ENCODE measurements at places on chromosomes 7 and 10.
A peak's percentile ranks its signal among the peaks of the same experiment; 100 is the strongest.

DNA sequence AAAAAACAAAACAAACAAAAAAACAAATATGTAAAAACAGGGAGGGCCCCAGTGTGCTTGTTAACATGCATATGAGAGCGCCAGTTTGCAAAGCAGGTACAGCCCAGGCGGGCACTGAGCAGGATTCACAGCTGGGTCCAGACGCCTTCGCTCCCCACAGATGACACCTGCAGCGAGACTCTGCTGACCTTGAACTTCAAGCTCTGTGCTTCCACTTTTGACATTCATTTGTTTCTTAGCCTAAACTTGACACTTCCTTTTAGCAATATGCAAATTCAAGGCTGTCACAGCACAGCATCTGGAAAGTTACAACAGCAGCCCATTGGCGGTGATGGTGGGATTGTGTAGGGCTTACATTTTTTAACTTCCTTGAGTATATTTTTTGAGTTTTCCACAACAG, 88.8 kb upstream of the TNS3 start:
- DNase-seq, result no peak

GRCh38 chr7:49396229-49396628, 377.2 kb upstream of the VWC2 start:
- no peak for DNase-seq

GRCh38 chr10:126997801-126998590, 92.8 kb downstream of the DOCK1 start:
- DNase-seq, result no peak

DNA sequence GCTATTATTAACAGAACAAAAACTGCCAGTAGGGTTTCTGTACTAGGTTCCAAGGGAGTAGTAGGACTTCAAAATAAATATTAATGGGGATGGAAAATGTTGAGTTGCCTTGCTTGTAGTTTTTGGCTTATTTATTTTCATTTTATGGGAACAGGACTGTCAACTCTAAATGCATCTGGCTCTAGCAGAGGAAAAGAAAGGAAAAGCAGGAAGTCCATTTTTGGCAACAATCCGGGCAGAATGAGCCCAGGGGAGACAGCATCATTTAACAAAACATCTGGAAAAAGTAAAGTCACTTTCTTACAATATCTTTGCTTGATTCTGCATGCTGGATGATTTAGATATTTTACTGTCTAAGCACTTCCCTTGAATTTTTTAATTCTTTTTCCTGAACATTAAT, 69.4 kb downstream of the NOC3L start:
- no peak for DNase-seq

GRCh38 chr10:112434988-112435619, 11.6 kb downstream of the ZDHHC6 start:
- DNase-seq, result no peak

DNA sequence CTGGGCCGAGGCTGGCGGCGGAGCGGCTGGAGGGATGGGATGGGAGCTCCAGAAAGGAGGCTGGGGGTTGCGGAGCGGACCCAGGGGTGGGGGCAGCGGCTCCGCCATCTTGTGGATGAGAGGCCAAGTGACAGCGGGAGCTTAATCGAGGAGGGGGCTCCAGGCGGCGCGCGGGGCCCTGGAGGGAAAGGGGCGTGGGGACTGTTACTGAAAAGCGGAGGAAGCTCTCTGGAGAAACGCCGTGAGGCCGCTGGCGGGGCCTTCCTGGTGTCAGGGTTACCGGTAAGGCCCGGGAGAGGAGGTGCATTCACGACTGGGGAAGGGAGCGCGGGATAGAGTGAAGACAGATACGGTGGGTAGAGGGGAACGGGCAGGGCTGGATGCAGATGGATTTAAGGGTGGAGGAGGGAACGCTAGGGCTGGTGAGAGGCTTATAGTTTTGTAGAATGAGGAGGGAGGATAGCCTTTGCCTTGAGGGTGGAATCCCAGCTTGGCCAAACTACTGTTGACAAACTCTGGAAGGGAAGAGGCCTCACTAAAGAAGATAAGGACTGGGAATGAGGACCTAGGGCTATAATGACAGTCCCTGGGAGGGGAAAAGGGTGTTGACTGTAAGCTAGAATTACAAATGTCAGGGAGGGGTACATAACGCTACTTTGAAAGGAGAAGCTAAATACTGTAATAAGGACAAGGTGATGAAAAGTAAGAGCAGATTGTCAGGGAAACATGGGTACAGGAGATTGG, 535 bp downstream of the BTRC start:
- peak; percentile 5 for DNase-seq

- DNase-seq, result no peak
Observed at GRCh38 chr7:140625908-140626868, 14.4 kb downstream of the DENND2A start.

- no peak for DNase-seq
Observed at GRCh38 chr7:2114052-2114451, 118.7 kb downstream of the MAD1L1 start.

GRCh38 chr10:68155615-68156210, 46.4 kb downstream of the MYPN start:
- DNase-seq, result no peak

GRCh38 chr7:156903232-156903909, 10.4 kb upstream of the LMBR1 start:
- DNase-seq, result no peak

- no peak for DNase-seq
Observed at GRCh38 chr10:4567637-4568036, 258.4 kb upstream of the AKR1E2 start.

GRCh38 chr7:86929293-86930109, 130.0 kb downstream of the ELAPOR2 start:
- no peak for DNase-seq

- DNase-seq, result no peak
Observed at GRCh38 chr10:78274491-78274890, 240.8 kb downstream of the RPS24 start.

DNA sequence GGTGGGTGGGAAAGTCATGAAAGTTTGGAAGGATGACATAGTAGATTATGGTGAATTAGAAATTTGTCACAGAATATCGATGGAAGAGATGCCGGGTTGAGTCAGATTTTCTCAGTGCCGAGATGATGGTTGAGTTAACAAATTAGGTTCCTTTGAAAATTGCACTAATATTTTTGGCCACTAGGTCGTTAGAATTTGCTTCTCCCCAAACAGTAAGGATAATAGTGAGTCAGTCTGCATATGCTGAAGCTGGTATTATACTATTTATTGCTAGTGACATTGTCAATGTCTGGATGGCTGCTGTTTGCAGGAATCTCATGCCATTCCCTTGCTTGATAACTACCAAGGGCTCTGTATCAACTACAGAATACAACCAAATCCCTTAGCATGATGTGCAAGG, 37.7 kb upstream of the MINDY3 start:
- DNase-seq, result no peak

DNA sequence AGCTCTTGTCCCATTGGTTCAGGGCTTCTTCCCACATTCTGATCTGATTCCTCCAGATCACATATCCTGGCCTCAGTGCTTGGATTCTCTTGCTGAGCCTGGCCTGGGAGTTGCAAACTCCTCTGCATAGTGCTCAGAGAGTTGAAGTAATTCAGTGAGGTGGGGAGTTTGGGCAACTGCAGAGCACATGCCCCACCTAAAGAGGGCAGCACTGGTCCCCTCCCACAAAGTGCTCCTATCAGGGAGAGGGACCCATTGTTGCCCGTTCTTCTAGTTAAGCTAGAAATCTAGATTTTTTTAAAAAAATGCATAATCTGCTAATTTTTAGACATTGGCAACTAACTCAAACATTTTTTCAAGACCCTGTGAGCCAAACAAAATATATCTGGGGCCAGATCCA, 45.1 kb downstream of the CHN2 start:
- no peak for DNase-seq

- DNase-seq, result no peak
Observed at GRCh38 chr10:130013335-130014262, 49.5 kb upstream of the EBF3 start.

- no peak for DNase-seq
Observed at GRCh38 chr7:157358041-157358752, 21.4 kb downstream of the DNAJB6 start.

DNA sequence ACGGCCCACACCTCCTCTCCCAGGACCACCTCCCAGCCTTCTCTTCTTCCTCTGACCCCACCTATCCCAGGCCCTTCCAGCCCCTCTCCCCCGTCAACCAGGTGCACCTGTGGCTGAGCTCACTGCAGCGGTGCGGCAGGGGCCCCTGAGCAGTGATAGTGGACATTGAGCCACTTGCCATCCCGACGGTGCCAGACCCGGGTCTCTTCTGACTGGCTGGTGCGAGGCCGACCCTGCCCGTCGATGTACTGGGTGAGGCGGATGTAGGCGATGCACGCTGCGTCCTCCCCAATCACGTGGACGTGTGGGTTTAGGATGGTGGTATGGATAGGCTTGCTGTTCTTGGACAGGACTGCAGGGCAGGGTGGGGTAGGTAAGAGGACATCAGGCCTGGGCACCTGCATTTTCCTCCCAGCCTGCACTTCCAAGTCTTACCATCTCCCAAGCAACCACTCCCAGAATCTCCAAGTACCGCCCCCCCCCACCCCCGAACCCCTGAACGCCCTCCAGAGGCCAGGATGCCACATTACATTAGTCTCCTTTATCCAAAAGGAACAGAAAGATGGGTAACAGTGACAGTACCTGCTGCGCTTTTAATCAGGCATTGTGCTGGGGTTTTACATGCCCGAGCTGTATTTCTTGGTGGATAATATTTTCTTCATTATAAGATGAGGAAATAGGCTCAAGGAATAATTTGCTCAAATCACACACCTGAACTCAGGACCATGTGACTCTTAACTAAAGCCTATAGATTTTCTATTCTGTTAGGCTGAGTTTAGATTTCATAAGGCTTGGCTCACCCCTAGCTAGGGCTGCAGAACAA, 3.7 kb upstream of the NDST2 start:
- DNase-seq, result no peak

GRCh38 chr10:92413519-92413918, 122.6 kb downstream of the MARCHF5 start:
- DNase-seq, result no peak

GRCh38 chr7:32929430-32930143, 27.7 kb upstream of the FKBP9 start:
- DNase-seq, result no peak

- no peak for DNase-seq
Observed at GRCh38 chr7:2231992-2232765, 566 bp downstream of the MAD1L1 start.

GRCh38 chr10:57218382-57218781, 857.3 kb upstream of the ZWINT start:
- no peak for DNase-seq

DNA sequence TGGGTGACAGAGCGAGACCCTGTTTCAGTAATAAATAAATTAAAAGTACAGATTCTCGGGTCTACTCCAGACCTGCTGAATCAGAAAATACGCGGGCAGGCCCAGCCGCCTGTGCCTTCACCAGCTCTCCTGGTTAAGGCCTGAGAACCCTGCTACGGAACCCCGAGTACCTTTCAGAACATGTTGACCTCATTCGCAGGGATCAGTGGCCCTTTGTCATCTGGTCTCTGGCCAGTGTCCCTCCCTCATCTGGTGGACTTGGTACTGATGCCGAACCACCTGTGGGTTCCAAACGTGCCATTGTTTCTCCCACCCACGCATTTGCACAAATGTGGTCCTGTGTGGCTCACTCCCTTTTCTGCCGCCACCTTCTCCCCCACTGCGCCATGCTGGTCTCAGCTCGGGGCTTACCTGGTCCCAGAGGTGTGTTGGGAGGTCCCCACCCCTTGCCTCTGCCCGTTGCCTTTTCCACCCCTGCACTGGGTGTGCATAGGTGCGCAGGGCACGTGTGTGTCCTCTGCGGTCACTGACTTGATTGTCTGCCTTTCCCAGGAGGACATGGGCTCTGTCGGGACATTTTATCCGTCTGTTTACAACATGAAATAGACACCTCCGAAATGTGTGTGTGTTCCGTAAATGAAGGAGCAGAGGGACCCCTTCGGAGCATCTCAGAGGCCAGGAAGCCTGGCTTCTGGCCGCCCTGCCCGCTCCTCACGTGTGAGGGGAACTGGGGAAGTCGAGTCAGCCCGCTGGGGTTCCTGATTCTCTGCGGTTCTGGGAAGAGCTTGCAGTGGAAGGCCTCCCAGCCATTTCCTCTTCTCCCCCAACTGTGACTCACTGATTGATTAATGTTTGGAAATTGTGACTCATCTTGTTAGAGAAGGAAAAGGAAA, 135.2 kb downstream of the CUX1 start:
- DNase-seq, result no peak

DNA sequence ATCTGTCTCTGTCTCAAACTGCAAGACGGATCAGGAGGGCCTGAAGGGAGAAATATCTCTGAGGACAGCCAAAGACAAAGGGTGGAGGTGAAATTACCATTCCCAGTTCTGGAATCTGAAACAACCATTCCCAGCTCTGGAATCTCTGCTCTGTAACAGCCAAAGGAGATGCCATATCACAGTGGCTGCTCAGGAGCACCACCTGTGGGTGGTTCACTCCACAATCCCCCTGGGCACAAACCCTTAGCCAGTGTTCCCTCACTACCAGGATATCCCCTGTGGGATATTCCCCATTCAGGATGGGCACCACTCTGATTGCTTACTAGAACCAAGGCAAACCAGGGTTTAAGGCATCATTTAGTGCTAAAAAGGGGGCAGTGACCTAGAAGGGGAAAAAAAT, 199.0 kb downstream of the HTR7 start:
- no peak for DNase-seq

DNA sequence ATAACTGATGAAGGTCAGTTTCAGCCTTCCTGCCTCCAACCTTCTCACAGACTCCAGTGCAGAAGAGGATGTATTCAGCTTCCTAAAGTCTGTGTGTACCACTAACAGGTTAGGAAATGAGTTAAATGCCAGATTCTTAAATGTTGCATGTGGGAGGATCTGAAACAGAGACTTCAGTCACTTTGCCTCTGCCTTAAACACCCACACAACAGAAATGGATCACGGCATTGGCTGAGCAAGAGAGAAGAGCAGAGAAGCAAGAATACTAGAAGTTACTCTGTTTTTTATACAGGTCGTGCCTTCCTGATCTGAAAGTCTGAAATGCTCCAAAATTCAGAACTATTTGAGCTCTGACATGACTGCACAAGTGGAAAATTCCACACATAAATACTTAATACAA, 98.9 kb upstream of the ARHGAP21 start:
- no peak for DNase-seq

GRCh38 chr7:134755422-134756022, 23.9 kb upstream of the CALD1 start:
- DNase-seq, result peak; percentile 7

GRCh38 chr10:86652361-86653202, 1.8 kb upstream of the OPN4 start:
- no peak for DNase-seq

All from stimulated activated CD8-positive, alpha-beta memory T cell treated with anti-CD3 and anti-CD28 coated beads, Interleukin-7, amount 100 ng/mL, for 24 hours (primary cell).